ENCODE measurements at places on chromosomes 3 and 15.

GRCh38 chr3:103372031-103372430 lies 937.2 kb downstream of the ZPLD1 start:
- no peak for DNase-seq

DNA sequence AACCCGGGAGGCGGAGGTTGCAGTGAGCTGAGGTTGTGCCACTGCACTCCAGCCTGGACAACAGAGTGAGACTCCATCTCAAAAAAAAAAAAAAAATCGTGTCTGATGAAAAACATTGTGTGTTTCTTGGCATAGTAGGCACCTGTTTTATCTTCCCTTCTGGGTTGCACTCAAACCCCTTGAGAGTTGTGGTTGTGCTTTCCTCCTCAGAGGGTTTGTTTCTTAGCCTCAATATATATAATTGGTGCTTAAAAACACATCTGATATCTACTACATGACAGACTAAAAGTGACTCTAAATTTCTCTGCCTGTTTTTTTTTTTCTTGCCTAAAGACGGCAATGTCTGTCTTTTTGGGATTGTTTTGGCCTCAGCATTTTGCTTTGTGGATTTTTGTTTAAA lies 7.6 kb downstream of the NR1D2 start:
- peak; percentile 36 for DNase-seq

DNA sequence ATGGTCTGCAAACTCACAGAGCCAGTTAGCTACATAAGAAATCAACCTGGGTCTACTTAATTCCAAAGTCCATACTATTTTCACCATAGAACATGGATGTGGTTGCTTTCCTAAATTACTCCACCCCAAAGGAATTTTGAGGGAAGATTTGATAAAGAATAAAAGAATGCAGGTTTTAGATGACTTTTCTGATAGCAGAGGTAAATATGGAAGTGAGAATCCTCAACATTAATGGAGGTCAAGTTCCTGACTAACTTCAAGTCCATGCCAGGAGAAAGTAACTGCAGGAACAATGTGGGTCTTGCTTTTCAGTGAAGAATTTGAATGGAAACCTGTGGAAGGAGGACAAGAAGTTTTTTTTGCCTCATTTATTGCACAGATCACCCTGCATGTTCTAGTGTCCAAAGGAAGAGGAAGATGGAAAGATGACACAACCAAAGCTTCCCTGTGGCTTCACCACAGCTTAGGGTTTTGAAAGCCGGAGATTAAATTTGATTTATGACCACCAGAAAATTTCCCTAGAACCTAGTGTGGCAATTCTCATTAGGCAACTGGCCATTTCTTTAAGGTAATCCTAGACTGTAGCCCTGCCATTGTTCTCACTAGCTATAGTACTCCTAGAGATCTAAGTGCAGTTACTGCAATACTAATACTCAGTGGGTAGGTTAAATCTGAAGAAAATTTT lies 429.7 kb downstream of the RAP2B start:
- DNase-seq = no peak

DNA sequence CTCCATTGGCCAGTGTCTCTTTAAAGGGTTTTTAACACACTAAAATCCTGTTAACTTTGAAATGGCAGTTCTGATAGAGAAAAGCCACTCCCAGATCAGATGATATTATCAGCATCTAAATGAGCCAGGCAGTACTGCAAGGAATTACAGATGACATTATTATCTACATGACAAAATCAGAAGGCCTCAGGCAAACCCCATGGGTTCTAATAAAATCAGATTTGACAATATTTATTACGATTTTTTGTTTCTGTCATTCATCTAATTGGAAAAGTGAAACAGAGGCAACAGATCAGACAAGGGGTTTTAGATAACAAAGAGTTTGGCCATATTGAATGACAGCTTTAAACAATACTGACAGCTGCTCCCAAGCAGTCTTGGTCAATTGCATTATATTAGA lies 112.7 kb downstream of the FEZF2 start:
- no peak for DNase-seq

DNA sequence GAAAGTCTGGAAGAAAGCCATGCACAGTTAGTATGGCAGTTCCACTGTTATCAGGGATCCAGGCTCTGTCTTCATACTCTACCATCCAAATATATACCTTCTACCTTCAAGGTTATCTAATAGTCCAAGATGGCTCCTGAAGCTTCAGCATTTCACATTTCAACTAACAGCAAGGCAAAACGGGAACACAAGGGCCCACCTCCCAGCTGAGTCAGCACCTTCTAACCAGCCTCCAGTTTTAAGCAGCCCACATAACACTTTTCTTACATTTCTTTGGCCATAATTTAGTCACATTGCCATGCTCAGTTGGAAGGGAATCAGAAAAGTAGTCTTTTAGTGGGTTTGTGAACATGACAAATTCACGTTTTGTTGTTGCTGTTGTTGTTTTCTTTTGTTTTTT lies 15.4 kb upstream of the MSL2 start:
- DNase-seq = no peak

GRCh38 chr3:105332961-105333360 lies 33.7 kb upstream of the ALCAM start:
- no peak for DNase-seq

- no peak for DNase-seq
Measured at GRCh38 chr15:69531665-69532027, 79.0 kb downstream of the RPLP1 start.

DNA sequence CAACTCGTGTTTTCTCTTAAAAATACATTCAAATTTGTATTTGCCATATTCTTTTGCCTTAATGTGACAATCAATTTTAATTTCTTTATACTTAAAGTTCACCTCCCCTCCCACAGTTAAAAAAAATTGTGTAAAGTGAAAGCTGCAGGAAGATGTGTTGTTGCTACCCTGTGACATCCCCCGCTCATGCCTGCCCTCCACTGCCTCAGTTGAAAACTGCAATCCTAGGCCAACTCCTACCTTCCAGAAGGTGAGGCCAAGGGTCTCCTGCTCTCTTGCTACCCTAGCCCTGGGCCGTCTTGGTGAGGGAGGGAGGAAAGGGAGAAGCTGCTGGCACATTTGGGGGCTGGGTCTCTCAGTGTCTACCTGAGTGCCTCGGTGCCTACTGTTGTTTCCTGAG lies 57.0 kb upstream of the CMTM7 start:
- peak; percentile 44 for DNase-seq

DNA sequence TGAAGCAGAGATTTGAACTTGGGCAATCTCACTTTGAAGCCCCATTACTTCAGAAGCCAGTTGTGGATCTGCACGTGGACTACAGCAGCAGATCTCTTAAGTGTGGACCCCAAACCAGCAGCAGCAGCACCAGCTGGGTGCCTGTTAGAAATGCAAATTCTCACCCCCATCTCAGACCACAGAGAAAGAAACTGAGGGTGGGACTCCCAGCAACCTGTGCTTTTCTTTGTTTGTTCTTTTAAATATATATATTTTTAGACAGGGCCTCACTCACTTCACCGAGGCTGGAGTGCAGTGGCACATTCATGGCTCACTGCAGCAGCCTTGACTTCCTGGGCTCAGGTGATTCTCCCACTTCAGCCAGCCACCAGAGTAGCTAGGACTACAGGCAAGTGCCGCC lies 53.2 kb downstream of the SLTM start:
- no peak for DNase-seq

- peak; percentile 37 for DNase-seq
Measured at GRCh38 chr15:58484791-58485600, 53.2 kb downstream of the LIPC start.

DNA sequence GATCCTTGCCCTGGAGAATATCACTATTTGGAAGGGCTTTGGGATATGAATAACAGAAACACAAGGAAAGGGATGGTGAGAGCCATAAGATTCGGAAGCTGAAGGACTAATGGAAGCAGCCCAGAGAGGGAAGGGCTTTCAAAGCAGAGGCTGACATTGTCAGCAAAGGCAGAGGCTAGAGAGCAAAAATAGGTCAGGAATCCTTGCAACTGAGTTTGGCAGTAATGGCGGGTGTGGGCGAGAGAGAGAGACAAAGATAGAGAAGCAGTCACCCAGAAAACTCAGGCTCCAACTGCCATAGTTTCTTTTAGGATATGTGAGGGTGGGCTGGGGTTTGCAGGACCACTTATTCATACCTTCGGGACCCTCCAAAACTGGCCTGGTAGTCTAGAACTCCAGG lies 248.6 kb downstream of the OPA1 start:
- no peak for DNase-seq

DNA sequence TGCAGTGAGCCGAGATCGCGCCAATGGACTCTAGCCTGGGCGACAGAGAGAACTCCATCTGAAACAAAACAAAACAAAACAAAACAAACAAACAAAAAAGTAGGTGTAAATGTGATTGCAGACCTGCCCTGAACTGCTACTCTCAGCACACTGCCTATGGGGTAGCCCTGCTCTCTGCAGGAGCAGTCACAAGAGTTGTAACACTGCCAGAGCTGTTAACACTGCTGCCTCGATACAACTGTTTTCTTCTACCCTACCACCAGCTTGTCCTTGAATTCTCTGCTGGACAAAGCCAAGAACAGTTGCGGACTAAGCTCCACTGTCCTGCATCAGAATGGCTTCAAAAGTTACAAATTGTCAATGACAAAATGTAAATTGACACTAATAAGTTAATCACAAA lies 89.3 kb downstream of the ALCAM start:
- no peak for DNase-seq

GRCh38 chr3:48222616-48223513 lies at the start of gene CAMP:
TSS of gene CAMP (plus strand) at chr3:48223495. CDS start at chr3:48223512, 17 bp downstream.
- peak; percentile 24 for DNase-seq

GRCh38 chr3:135109681-135110080 lies 314.6 kb downstream of the EPHB1 start:
- no peak for DNase-seq

GRCh38 chr3:24688446-24689148 lies 193.9 kb upstream of the THRB start:
- no peak for DNase-seq

DNA sequence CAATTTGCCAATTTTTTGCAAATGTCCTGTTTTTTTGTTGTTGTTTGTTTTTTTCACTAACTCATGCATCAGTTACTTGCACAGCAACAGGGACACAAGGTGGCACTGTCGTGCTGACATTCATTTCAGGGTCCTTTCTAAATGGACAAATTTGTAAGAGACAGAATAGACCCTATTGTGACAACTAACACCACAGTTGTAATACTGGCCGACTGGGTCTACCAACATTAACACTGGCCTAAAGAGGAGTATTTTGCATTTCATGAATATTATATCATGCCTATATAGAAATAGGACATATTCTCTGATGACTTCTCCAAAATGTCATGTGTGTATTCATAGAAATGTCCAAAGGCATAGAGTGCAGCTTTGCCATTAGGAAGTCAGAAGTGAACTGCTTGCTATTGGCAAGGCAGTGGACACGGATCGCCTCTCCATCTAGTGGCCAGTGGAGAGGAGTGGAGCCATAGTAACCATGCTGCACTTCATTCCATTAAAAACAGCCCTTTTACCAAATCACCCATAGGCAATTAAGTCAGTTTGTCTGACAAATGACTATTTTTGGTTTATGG lies 54.8 kb downstream of the ZBTB20 start:
- peak; percentile 49 for DNase-seq

GRCh38 chr3:160641665-160642309 lies 35.2 kb upstream of the ARL14 start:
- DNase-seq = no peak

GRCh38 chr15:40769274-40770146 lies at the start of gene C15orf62:
TSS of gene C15orf62 (plus strand) at chr15:40769980. CDS start at chr15:40770496, 516 bp downstream.
- DNase-seq = no peak

- no peak for DNase-seq
Measured at GRCh38 chr3:155244216-155244615, 49.3 kb downstream of the STRIT1 start.

DNA sequence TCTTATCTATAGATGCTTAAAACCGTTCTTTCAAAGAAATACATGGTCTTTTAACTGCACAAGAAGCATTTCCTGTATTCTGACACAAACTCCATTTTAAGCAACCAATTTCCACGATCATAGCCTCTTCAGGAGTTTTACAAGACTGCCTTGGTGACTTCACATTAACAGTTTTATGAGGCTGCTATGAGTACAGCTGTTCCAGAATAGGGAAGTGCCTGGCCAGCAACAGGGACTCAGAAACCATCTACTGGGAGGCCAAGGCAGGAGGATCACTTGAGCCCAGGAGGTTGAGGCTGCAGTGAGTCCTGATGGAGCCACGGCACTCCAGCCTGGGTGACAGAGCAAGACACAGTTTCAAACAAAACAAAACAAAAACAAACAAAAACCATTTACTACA lies 78.4 kb downstream of the B3GNT5 start:
- DNase-seq = no peak

- DNase-seq = no peak
Measured at GRCh38 chr3:13236557-13237173, 163.4 kb upstream of the IQSEC1 start.

- no peak for DNase-seq
Measured at GRCh38 chr15:99546441-99547100, 19.2 kb upstream of the MEF2A start.

DNA sequence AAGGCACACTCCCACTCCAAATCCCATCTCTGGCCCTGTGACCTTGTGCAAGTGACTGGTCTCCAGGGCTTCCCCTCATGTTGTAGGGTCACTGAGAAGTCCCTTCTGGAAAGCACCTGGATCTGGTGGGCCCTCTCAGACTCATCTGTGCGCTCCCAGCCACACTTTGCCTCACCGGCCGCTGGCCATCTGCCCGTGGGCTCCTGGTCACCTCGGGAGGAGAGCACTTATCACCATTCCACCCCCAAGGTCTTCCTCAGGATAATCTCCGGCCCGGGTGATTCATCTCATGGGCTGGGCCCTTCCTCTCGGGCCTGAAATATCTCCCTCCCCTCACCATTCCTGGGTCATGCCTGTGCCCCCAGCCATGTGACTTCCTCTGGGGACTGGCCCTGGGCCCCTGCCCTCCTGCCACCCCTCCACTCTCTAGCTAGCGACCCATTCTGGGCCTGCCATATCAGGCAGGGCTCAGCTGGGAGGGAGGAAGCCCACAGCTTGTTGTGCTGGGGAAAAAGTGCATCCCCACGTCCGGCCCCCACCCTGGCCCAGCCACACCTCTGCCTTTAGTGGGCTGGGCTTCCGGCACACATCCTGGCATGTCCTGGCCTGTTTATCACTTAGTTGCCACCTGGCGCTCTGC lies 10.6 kb upstream of the WNT7A start:
- DNase-seq = peak; percentile 46

DNA sequence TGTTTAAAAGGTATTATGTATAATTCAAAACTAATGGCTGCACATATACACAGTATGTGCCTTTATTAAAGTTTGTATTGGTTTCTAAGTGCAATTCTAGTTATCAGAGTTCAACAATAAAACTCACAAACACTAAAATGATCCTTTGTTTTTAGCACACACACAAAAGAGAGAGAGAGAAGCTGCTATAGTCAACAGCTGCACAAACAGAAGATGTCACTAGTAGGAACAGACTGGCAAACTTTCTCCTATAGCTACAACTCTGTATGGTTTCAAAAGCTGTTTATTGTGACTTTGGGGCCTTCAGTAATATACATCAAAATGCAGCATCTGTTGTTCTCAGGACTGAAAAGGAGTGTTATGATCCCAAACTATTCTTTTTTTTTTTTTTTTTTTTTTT lies 6.1 kb downstream of the SECISBP2L start:
- no peak for DNase-seq

DNA sequence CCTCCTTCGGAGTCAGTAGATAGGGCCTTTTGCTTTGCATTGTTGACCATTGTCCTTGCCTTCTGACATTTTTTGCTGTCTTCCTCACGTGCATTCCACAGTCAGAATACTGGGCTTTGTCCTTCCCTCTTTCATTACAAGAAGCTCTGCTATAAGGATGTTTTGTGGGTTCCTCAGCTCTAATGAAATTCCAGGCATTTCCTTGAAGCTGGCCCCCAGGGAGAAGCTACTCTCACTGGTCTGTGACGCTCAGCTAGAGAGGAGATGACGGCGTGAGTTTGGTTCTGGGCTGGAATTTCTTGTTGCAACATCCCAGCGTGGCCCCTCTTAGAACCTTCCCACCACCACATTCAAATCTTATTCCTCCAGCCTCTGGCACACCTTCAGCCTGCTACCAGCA lies 210.2 kb downstream of the TJP1 start:
- no peak for DNase-seq
